Stimulated activated effector memory CD8-positive, alpha-beta T cell treated with anti-CD3 and anti-CD28 coated beads, Interleukin-12 subunit alpha, Interleukin-12 subunit beta, amount 100 ng/mL, for 72 hours (primary cell): ENCODE measurements at places on chromosomes 5 and 9.

DNA sequence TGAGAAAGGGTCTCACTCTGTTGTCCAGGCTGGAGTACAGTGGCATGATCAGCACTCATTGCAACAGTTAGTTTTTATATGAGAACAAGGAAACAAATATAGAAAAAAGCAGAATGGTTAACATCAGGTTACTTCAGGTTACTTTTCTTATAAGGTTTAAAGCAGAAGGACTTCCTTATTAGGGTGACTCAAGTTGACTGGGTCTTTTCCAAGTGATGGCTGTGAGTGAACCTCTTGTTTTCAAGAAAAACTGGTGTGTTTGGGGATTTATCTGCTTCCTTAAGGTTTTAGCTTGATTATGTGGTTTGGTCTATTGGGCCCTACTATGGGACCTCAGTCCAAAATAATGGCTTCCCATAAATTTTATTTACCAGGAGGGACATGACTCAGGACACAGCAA, 99.2 kb downstream of the ARRDC3 start:
- DNase-seq = no peak

DNA sequence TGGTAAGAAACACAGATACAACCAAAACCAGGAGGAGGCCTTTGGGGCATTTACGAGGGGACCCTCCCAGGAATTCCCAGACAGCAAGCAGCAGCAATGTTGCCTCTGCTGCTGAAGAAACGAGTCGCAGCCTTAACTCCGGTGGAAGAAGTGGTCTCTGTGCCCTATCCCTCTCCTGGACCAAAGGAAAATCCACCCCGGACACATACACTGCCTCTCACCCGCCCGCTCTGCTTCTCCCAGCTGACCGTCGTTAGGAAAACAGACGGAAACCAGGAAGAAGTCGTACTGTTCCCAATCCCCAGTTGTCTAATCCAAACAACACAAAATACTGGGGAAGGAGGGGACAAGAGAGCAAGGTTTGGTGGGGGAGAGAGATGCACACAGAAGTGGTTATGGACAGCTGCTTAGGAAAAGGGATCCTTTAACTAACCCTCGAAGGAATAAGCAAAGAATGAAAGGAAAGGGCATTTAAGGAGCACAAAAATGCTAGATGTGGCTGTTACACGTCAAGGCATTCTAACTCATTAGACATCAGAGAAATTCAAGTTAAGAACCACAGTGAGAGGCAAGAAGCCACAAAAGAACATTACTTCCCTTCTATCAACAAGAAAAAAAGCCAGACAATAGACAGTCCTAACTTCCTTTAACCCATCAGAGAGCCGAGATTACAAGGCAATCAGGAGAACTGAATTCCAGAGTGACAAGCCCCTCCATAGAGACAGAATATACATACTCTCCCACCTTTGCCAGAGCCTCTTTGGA, 71.9 kb downstream of the ACTL7B start:
- DNase-seq = no peak

- DNase-seq = no peak
Measured at GRCh38 chr5:102758576-102758975, 3.5 kb downstream of the PAM start.

GRCh38 chr5:80282054-80282453, 26.2 kb upstream of the SERINC5 start:
- DNase-seq = no peak

DNA sequence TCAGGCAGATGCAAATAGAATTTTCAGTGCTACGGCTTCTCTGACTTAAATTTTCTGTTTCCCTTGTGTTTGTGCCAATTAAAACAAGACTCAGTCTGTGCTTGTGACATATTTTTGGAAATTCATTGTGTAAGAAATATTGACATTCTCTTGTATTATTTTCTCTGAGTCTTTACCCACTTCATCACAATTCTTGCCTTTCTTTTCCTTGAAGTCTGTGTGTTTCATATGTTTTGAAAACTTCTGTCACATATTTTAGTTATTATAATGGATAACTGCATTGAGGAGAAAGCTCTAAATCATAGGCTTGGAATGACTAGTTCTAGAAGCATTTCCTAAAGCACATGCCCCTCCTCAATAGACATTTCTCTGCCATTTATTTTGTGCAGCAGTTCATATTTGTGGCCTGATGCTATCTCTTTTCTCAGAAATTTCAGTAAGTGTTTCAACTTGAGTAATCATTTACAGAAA, 206.6 kb downstream of the PALM2AKAP2 start:
- no peak for DNase-seq

- DNase-seq = no peak
Measured at GRCh38 chr5:13540168-13540750, 404.2 kb downstream of the DNAH5 start.

GRCh38 chr9:12221470-12221869, 471.7 kb upstream of the TYRP1 start:
- no peak for DNase-seq

DNA sequence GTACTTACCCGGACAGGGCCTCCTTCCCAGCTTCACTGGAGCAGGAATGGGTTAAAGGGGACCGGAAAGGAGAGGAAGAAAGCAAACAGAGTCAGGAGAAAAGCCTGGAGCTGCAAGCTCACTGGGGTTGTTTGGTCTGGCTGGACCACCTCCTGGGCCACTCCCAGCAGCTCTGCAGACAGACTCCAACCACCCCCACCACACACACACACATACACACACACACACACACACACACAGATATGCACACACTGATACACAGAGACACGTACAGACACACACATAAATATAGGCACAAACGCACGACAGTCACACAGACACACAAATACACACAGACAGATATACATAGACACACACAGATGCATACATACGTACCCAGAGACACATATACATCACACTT, 34.9 kb upstream of the SYNPO start:
- no peak for DNase-seq

- DNase-seq = no peak
Measured at GRCh38 chr9:120893611-120894307, 16.8 kb upstream of the PHF19 start.

- DNase-seq = no peak
Measured at GRCh38 chr9:35603506-35603985, 1.5 kb upstream of the TESK1 start.

- no peak for DNase-seq
Measured at GRCh38 chr9:133075925-133076630, 14.3 kb downstream of the CEL start.

DNA sequence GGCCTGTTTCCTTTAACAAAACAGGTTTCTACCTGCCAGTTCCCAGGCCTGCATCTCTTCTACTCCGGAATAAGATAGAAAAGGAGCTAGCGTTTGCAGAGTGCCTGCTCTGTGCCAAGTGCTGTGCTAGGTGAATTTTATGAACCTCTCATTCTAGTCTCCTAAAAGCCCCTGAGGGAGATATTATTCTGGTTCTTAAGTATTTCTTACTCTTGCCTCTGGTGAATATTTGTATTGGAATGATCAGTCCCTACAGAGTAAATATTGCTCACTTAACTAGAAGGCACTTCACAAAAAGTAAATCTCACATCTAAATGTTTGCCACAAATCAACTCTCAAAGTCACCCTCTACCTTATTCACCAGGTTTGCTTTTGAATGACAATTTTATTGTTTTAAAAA, 227.1 kb downstream of the AUH start:
- no peak for DNase-seq

- DNase-seq = no peak
Measured at GRCh38 chr9:4308482-4308881, 8.6 kb upstream of the GLIS3 start.

DNA sequence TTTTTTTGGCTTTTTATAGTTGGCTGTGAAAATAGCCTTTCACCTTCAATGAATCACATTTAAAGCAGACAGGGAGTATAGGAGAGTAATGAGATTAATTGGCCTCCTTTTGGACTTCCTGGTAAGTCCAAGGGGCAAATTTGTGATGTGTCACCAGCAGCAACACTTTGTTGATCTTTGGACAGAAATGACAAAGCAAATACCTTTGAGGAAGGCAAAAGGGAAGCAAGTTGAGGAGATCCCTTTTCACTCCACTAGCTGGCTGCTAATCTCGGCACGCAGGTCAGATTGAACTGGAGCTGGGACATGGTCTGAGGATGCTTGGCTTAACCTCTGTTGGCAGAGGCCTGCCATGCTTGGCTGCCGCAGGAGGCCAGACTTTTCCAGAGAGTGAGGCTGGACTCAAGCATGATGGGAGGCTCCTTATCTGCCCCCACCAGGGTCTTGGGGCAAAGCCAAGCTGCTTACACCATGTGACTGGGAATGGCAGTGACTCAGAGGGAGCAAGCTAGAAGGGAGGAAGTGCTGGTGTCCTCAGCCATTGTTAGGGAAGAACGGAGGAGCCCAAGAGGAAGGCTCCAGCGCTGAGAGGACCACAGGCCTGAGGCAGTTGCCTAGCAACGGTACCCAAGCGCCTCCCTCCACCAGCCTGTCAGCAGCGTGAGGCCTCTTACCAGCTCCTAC, 174.5 kb upstream of the MAP1B start:
- no peak for DNase-seq

DNA sequence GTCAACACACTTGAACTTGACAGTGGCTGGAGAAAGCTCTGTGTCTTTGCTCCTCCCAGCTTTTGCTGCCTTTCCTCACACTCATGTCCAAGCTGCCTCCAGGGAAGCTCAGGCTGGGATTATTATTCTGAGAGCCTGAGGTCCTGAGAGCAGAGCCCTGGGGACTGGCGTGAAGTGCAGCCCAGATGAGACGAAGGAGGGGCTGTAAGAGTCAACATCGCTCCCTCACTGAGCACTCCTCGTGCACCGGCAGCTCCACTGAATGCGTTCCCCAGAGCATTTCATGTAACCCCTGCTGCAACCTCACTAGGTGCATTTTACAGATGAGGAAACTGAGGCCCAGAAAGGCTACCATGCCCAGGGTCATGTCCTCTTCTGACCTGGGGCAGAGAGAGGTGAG, 63.5 kb upstream of the PHYKPL start:
- no peak for DNase-seq

- no peak for DNase-seq
Measured at GRCh38 chr5:69230181-69230580, 4.5 kb upstream of the CDK7 start.

DNA sequence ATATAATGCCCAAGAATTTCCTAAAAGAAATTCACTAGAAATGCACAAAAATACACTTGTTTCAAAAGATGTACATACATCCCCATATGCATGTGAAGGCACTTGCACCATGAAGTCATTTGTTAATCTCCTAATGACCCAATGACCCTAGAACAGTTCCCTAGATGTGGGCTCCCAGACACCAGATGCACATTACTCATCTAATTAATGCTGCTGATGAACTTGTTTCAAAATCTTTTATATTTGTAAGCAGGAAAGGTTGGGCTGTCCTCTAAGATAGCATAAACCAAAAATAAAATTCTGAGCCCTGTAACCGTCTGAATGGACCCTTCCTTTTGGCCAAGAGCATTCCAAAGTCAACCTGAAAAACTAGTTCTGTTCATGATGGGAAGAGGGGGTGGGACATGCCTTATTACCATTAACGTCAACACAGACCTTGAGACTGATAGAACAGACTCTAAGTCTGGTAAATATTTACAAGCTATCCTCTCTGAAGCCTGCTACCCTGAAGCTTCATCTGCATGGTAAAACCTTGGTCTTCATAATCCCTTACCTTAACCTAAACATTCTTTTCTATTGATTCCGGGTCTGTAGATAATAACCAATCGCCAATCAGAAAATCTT, 91.0 kb upstream of the DAPK1 start:
- DNase-seq = no peak

GRCh38 chr9:81118416-81118815, 570.9 kb downstream of the TLE1 start:
- no peak for DNase-seq

DNA sequence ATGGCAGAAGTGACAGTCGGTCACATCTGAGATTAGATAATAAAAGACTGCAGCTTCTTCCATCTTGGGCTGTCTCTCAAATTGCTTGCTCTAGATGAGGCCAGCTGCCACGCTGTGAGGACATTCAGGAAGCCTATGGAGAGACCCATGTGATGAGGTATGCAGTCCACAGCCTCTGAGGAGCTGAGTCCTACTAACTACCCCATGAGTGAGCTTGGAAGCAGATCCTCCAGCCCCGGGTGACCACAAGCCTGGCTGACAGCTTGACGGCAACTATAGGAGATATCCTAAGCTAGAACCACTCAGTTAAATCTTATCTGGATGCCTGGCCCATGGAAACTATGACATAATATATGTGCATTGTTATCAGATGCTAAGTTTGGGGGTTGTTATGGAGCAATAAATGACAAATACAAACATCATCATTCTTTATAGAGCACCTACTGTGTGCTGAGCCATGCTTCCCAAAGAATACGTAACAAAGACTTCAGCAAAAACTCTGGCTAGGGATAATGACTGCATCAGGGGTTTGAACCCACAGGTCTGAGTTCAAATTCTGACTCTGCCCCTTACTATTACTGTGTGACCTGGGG, 26.7 kb downstream of the KCNV2 start:
- no peak for DNase-seq

- no peak for DNase-seq
Measured at GRCh38 chr5:136631186-136631585, 265.8 kb upstream of the TRPC7 start.

DNA sequence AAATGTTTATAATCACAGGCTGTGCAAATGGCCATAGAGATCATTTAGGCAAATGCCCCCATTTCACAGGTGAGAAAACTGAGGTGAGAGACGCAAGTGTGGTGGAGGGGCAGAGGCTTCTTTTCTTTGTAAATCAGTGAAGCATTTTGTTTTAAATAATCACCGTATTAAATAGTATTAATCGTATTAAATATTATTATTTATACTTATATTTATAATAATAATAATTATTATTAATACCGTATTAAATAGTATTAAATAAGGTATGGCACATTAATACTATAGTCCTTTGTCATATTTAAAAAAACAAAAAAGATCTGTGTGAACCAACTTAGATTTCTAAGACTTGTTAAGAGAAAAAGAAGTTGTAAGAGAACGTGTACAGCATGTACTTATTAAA, 32.6 kb upstream of the SH3PXD2B start:
- DNase-seq = no peak

GRCh38 chr5:106755066-106755465, 915.7 kb downstream of the EFNA5 start:
- DNase-seq = no peak

DNA sequence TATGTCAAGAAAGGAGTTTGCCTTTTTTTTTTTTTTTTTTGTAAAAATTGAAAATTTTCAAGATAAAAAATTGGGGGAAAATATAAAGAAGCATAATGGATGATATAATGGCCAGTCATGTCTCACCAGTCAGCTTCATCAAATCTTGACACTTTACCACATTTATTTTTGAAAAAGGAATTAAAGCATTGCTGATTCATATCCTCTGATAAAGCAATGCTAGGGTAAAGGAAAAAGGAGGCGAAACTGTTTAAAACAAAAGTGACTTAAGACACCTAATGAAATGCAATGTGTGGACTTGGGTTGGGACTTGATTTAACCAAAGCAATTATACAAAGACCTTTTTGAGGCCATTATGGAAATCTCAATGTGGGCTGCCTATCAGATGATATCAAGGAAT, 208.5 kb downstream of the ARHGAP26 start:
- no peak for DNase-seq

GRCh38 chr5:140363631-140364471, 3.9 kb downstream of the SLC4A9 start:
- no peak for DNase-seq

- no peak for DNase-seq
Measured at GRCh38 chr9:545480-545879, 296.0 kb upstream of the DMRT1 start.

GRCh38 chr9:15244001-15244441, 63.0 kb downstream of the TTC39B start:
- DNase-seq = no peak
